ENCODE measurements at places on chromosomes 5 and 9. TPM values are rescaled to one million over a fixed set of nuclear protein-coding genes. Genes with fewer than 3 reads are reported as not detected.

DNA sequence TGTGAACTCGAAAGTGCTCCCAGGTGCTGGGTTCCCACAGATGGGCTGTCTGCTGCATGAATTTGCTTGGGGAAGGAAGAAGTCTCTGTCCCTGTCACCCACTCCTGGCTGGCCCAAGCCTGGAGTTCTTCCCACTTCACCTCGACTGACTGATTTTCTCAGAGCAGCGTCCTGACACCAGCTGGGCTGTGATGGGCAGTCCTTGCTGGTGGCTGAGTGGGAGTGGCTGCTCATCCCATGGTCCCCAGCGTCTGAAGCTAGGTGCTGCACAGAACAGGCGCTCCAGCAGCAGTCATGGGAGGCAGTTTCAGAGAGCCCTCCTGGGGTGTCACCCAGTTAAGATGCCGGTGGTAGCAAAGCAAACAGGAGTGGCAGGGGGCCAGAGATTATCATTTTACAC, 10.1 kb upstream of the NEURL1B start:
- no peak for DNase-seq

- peak; percentile 54 for DNase-seq
Measured at GRCh38 chr9:89000973-89001916, 10.0 kb downstream of the S1PR3 start.

- no peak for DNase-seq
Measured at GRCh38 chr5:59579101-59579823, 314.3 kb downstream of the PDE4D start.

DNA sequence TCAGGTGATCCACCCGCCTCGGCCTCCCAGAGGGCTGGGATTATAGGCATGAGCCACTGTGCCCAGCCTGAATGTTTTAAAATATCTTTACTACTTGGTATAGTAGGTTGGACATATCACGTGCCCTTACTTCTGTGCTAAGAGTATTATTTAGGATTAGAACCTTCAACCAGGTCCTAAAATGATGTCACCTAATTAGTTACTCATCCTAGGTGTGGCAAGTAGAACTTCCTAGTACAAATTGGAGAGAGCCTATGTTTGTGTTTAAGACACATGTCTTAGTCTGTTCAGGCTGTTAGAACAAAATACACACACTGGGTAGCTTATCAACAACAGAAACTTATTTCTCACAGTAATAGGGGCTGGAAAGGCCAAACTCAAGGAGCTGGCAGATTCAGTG, 51.5 kb downstream of the ZFAND5 start:
- no peak for DNase-seq

- no peak for DNase-seq
Measured at GRCh38 chr9:86201474-86202337, 57.8 kb downstream of the C9orf153 start.

DNA sequence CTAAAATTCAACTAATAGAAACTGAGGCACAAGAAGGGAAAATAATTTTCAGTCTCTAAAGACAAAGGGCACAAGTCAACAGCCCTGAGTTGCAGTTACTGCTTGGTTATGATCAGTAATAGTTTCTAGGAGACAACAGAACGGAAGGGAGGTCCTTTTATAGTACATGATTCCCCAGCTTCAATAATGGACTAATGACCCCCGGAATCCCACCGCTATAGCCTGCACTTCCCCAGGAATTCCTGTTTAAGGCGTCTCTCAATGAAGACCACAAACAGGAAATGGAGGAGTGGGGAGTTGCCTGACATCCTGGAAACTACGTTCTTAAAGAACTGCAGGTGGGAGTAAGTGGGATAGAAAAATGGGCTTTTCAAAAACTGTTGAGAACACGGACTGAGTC, 60.6 kb downstream of the DIAPH1 start:
- no peak for DNase-seq

DNA sequence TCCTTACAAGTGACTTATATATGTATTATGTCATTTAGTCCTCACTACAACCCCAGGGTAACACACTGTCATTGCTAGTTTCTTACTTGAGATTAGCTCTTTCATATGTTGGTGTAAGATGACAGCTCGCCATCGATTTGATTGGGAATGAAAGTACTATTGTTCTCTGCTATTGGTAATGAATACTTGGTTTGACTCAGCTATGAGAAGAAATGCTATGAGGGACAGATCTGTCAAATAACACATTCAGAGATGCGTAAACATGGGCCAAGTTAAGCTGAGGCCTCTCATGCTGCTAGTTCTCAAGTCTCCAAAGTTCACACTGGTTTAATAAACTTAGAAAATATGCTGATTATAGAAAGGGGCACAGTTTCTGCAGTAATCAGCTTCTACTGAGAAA, 142.7 kb downstream of the SGCD start:
- DNase-seq, result no peak

DNA sequence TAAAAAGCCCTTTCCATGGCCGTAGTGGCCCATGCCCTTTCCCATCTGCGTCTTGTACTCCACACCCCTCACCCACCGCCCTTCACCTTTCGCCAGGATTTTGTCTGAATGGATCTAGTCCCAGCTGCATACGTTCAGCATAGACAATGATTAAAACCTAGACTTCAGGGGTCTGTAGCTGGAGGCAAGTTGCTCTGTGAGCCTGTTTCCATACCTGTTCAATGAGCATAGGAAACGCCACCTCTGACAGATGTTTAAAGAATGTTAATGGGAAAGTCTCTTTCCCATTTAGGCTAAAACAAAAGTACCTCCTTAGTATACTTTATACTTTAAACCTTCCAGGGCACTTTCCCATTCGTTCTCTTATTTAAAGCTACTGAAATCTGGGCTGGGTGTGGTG, 105.7 kb downstream of the SPRY4 start:
- DNase-seq, result no peak

DNA sequence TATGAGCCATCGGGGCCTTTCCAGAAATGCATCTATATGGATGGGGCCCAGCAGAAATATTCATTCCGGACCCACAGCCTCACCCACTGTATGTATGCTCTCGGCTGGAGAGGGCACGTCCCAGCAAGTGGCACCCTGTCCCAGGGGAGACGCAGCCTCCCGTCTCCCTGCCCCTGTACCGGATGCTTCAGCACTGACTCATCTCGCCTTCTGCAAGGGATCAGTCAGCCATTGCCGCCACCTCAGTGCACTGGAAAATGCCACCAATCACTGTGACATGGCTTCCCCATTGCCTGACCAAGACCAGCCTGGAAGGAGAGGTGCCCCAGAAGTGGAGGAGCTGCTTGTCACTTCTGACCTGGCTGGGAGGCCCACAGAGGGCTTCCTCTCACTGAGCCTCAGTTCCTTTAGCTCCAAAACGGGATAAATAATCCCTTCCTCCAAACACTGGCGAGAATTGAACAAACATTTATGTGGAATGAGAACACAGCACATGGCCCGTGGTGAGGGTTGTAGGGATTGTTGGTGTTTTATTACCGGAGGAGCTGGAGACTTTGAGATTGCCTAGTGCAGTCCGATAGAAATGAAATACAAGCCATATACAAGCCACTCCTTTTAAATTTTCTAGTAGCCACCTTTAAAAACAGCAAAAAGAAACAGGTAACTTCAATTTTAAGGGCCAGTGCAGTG, 43.9 kb upstream of the ORM1 start:
- DNase-seq, result no peak

- DNase-seq, result no peak
Measured at GRCh38 chr5:92652756-92653155, 928.3 kb downstream of the NR2F1-AS1 start.

DNA sequence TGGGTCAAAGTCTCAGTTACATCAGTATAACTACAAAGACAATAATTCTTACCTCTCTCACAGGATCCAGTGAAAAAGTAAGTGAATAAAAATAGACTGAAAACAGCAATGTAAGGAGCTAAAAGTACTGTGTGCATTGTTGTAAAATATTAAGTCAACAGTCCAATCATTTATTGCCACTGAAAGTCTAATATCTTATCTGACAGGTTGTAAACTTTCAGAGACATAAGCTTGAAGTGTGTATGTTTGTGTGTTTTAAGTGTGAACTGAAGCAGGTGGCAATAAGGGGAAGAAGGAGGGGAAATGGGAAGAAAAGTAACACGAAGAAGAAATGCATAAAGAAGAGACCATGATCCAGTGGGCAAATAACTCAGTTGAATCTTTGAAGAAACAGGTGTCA, 229.7 kb upstream of the TAS2R1 start:
- DNase-seq, result no peak

The PPP2R2B gene
- 9.5 TPM for polyA plus RNA-seq

The LRRC70 gene
- 0.33 TPM for polyA plus RNA-seq

The HMMR gene
- polyA plus RNA-seq, result not detected

The PLPPR1 gene
- polyA plus RNA-seq, result not detected

The DMRT2 gene
- not detected for polyA plus RNA-seq

The GPR151 gene
- polyA plus RNA-seq, result not detected

The C9orf153 gene
- not detected for polyA plus RNA-seq

The RASGEF1C gene
- polyA plus RNA-seq, result not detected

The PPP3R2 gene
- polyA plus RNA-seq, result not detected

The GPR107 gene
- polyA plus RNA-seq, result 2.2 TPM

Data from CD4-positive, alpha-beta memory T cell (primary cell).